ENCODE measurements at places on chromosomes 5 and 9. TPM values are rescaled to one million over a fixed set of nuclear protein-coding genes. Genes with fewer than 3 reads are reported as not detected.

Gene TMEM174
- not detected for total RNA-seq

Gene RRAGA
- total RNA-seq: 48.5 TPM

GRCh38 chr5:163569284-163569683 is 63.9 kb downstream of the MAT2B start:
- no peak for DNase-seq

Gene OMD
- total RNA-seq: 20.5 TPM

GRCh38 chr5:73317523-73317922 is 131.1 kb downstream of the FOXD1 start:
- DNase-seq: no peak

Gene GPR150
- not detected for total RNA-seq

Gene MYO10
- 21.3 TPM for total RNA-seq

Gene IL9
- total RNA-seq: not detected

Gene ENTR1
- total RNA-seq: 20.4 TPM

Gene SVEP1
- total RNA-seq: 80.5 TPM

Gene PTBP3
- 59.9 TPM for total RNA-seq

- DNase-seq: no peak
Observed at GRCh38 chr9:89844075-89844474, 239.3 kb downstream of the GADD45G start.

Gene HRCT1
- total RNA-seq: 0.42 TPM

DNA sequence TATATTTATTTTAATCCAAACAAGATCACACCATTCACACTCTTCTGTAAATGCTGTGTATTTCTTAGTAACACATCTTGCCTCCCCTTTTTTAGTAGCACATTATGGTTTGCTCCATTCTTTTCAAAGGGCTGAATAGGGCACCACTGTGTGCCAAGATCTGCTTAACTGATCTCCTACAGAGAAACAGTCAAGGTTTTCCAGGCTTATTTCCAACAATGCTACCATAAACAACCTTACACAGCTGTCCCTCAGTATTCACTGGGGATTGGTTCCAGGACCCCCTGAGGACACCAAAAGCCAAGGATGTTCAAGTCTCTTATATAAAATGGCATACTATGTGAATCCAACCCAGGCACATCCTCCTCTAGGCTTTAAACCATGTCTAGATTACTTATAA is 16.5 kb downstream of the GOLM1 start:
- DNase-seq: no peak

DNA sequence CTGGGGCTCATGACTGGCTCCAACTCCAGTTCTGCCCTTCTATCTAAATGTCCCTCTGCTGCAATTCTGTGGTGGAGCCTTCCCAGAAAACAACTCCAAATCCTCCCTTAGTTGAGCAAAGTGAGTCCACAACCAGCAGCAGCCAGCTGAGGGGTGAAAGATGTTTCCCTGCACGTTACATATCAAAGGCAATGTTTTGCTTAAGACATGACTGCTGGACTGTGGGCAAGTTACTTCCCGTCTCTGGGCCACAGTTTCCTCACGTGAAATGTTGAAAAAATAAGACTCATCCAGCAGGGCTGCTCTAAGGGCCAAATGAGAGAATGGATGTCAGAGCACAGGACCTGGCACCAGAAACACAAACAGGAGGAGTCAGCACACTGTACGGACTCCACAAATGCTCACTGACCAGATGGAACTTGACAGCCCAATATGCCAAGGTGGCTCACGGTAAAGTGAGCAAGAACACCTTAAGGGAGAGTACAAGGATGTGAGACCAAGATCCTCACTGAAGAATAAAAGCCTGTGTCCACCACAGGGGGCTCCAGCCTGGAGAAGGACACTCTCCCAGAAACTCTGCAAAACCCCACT is 138.4 kb upstream of the ABCA1 start:
- no peak for DNase-seq

Gene ROPN1L
- total RNA-seq: 0.26 TPM
